Trophoblast cell (in vitro differentiated cells and primary cell): ENCODE measurements at places on chromosomes 4 and X.

GRCh38 chrX:12771445-12772069 lies 19.7 kb upstream of the PRPS2 start:
- no peaks in the 10 kb centered on the region for H3K36me3 ChIP-seq
- no peak overlapping the region for H3K4me3 ChIP-seq
- no peak overlapping the region for H3K27ac ChIP-seq
- peak; percentile 60 for DNase-seq

GRCh38 chr4:145888393-145888792 lies 50.2 kb downstream of the ZNF827 start:
- H3K4me1 ChIP-seq: peaks cover 2% of the 10 kb centered on the region
- no peak overlapping the region for H3K4me3 ChIP-seq
- no peak for DNase-seq

- DNase-seq: no peak
- no peak overlapping the region for H3K4me3 ChIP-seq
- no peaks in the 10 kb centered on the region for H3K36me3 ChIP-seq
- H3K4me1 ChIP-seq: no peaks in the 10 kb centered on the region
These were observed 75.8 kb upstream of the TNIP3 start for GRCh38 chr4:121239951-121240350.

- no peak for DNase-seq
- no peaks in the 10 kb centered on the region for H3K27me3 ChIP-seq
- no peaks in the 10 kb centered on the region for H3K4me1 ChIP-seq
- H3K36me3 ChIP-seq: no peaks in the 10 kb centered on the region
These were observed 43.1 kb downstream of the GASK1B start for GRCh38 chr4:158129694-158130093.

GRCh38 chrX:102866981-102867656 lies 70.0 kb upstream of the RAB40AL start:
- H3K4me3 ChIP-seq: no peak overlapping the region
- H3K27me3 ChIP-seq: no peaks in the 10 kb centered on the region
- no peaks in the 10 kb centered on the region for H3K4me1 ChIP-seq
- H3K27ac ChIP-seq: no peak overlapping the region
- peaks cover 3% of the 10 kb centered on the region for H3K36me3 ChIP-seq

GRCh38 chr4:54657185-54657550 lies 589 bp upstream of the KIT start:
- no peaks in the 10 kb centered on the region for H3K36me3 ChIP-seq
- peaks cover 8% of the 10 kb centered on the region for H3K4me1 ChIP-seq
- peaks cover 16% of the 10 kb centered on the region for H3K27me3 ChIP-seq

DNA sequence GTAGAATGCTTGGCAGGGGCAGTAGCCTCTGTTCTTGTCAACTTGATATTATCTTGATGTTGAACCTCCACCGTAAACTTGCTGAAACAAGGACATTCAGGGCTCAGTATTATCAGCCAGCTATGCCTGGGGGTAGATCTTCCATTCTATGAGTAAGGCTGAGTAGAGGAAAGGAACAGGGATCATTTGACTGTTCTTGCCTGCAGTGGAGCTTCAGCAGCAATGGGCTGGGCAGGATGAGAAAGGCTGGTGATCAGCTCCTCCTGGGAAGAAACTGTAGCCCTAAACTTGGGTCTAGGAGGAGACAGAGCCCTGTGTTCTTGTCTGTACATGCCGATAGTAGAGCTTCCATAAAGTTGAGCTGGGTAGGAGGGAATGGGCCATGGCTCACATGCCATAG lies 127.2 kb downstream of the CCSER1 start:
- no peak overlapping the region for H3K4me3 ChIP-seq
- H3K27ac ChIP-seq: no peak overlapping the region
- H3K36me3 ChIP-seq: no peaks in the 10 kb centered on the region
- no peaks in the 10 kb centered on the region for H3K27me3 ChIP-seq
- DNase-seq: no peak

DNA sequence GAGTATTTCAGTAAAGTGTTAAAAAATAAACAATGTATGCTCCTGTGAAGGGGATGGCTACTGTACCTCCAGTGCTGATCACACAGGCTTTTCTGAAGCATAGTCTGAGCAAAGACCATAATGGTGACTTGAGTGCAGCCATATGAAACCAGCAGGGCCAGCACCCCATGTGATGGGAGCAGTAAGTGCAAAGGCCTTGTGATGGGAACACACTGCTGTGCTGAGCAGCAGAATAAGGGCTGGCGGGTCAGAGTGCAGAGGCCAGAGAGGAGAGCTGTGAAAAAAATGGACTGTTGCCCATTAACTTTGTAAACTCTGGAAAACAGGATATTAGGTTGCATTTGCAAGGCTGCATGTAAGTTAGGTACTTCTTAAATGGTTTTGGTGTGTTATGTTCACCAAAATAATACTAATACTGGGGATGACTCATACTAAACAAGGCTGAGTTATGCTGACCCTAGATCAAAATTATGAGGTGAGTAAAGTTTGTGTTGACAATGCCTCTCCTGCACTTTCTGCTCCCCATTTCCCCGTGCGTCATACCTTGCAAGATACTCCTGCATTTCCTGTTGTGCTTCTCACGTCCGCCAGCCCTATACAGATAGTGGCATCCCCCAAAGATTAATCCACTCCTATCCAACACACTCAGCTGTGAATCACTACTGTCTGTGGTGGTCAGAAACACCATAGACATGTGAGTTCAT lies 67.0 kb upstream of the FAM9A start:
- H3K4me1 ChIP-seq: no peaks in the 10 kb centered on the region
- no peaks in the 10 kb centered on the region for H3K36me3 ChIP-seq
- DNase-seq: no peak
- H3K27ac ChIP-seq: no peak overlapping the region
- no peak overlapping the region for H3K4me3 ChIP-seq

- no peaks in the 10 kb centered on the region for H3K36me3 ChIP-seq
- no peak for DNase-seq
- no peak overlapping the region for H3K27ac ChIP-seq
- H3K4me1 ChIP-seq: no peaks in the 10 kb centered on the region
- H3K27me3 ChIP-seq: no peaks in the 10 kb centered on the region
These were observed 240.1 kb upstream of the CTSO start for GRCh38 chr4:156193800-156194199.

- no peak for DNase-seq
- H3K36me3 ChIP-seq: no peaks in the 10 kb centered on the region
- H3K27me3 ChIP-seq: no peaks in the 10 kb centered on the region
- H3K27ac ChIP-seq: no peak overlapping the region
These were observed 5.5 kb downstream of the MPP1 start for GRCh38 chrX:154799556-154800348.

GRCh38 chr4:99061048-99061700 lies 27.4 kb downstream of the ADH5 start:
- H3K27me3 ChIP-seq: no peaks in the 10 kb centered on the region
- peaks cover 12% of the 10 kb centered on the region for H3K36me3 ChIP-seq
- DNase-seq: no peak
- H3K27ac ChIP-seq: peak overlapping the region; percentile 93
- no peak overlapping the region for H3K4me3 ChIP-seq

DNA sequence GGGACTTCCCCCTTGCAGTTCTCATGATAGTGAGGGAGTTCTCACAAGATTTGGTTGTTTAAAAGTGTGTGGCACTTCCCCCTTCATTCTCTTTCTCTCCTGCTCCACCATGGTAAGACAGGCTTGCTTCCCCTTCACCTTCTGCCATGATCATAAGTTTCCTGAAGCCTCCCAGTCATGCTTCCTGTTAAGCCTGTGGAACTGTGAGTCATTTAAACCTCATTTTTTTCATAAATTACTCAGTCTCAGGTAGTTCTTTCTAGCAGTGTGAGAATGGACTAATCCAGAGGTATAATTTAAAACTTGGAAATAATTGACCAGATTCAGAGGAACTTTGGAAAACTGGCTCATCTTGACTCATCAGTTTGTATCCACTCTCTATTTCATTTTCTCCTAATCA lies 129.0 kb downstream of the TMEM47 start:
- no peaks in the 10 kb centered on the region for H3K27me3 ChIP-seq
- no peaks in the 10 kb centered on the region for H3K4me1 ChIP-seq
- H3K4me3 ChIP-seq: no peak overlapping the region
- DNase-seq: no peak
- H3K27ac ChIP-seq: no peak overlapping the region

- no peaks in the 10 kb centered on the region for H3K4me1 ChIP-seq
- no peaks in the 10 kb centered on the region for H3K36me3 ChIP-seq
- no peak overlapping the region for H3K27ac ChIP-seq
- H3K27me3 ChIP-seq: no peaks in the 10 kb centered on the region
- DNase-seq: no peak
These were observed 7.5 kb upstream of the FGA start for GRCh38 chr4:154597798-154598774.
